Right cardiac atrium (tissue), 5 donors: ENCODE measurements at places on chromosomes 3 and 15. TPM values are rescaled to one million over a fixed set of nuclear protein-coding genes. Genes with fewer than 3 reads are reported as not detected.

- no peak for DNase-seq
Observed at GRCh38 chr15:31503256-31503655, 176.6 kb downstream of the KLF13 start.

GRCh38 chr3:119205209-119205608 lies 31.8 kb downstream of the UPK1B start:
- DNase-seq, result no peak

GRCh38 chr3:40691452-40691861 lies 166.7 kb downstream of the ZNF621 start:
- DNase-seq, result no peak

- DNase-seq, result no peak
Observed at GRCh38 chr15:68983961-68984481, 30.5 kb upstream of the NOX5 start.

Gene HESX1
- total RNA-seq, result not detected

Gene FOXL2NB
- total RNA-seq, result not detected

DNA sequence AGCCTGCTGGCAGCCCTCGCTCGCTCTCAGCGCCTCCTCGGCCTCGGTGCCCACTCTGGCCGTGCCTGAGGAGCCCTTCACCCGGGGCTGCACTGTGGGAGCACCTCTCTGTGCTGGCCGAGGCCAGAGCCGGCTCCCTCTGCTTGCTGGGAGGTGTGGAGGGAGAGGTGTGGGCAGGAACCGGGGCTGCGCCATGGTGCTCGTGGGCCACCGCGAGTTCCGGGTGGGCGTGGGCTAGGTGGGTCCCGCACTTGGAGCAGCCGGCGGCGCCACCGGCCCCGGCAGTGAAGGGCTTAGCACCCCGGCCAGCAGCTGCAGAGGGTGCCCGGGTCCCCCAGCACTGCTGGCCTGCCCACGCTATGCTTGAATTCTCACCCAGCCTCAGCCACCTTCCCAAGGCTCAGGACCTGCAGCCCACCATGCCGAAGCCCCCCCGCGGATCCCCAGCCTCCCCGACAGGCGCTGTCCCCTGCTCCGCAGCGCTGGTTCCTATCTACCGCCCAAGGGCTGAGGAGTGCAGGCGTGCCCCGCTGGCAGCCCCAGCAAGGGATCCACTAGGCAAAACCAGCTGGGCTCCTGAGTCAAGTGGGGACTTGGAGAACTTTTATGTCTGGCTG lies 863.3 kb downstream of the IGSF11 start:
- no peak for DNase-seq

GRCh38 chr3:30435861-30436331 lies 170.5 kb upstream of the TGFBR2 start:
- DNase-seq, result no peak

DNA sequence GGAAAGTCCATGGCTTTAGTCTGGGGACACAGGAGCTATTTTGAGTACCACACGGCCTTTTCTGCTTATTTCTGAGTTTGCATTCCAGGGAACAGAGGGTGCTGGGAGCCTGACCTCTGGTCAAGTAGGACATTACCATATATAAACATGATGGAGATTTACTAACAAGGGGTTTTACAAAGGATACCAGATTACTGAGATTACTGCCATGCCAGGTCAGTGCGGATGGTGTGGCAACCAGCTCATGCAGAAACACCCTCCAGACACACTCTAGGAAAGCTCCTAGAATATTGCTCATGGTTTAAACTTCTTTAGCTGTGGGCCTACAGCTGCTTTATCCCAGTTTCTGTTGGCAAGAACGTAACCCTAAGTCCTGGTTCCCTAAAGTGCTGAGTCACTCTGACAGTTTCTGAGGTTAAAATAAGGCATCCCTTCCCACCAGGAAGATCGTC lies 54.3 kb upstream of the AGTR1 start:
- DNase-seq, result no peak

GRCh38 chr3:5014391-5014790 lies 35.2 kb downstream of the BHLHE40 start:
- no peak for DNase-seq

Gene PDZRN3
- 70.1 TPM for total RNA-seq

DNA sequence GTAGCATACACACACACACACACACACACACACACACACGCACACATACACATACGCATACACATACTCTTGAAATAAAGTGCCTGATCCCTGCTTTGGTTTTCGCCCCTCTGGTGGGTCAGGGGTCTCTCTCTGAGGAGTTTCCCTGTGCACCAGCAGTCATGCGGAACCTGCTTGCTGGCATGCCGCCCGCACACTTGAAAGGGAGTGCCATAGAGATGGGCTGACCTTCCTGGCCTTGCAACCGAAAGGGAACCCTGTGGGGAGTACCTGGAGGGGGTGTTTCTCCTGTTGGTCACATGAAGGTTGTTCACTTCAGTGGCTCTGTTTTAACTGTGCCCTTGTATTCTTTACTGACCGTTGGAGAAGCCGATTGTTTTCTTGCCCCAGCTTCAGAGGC lies 752.3 kb downstream of the NR2F2 start:
- DNase-seq, result peak; percentile 28

GRCh38 chr3:158753854-158754253 lies 21.6 kb upstream of the RARRES1 start:
- DNase-seq, result no peak

Gene DNAJC17
- 17.1 TPM for total RNA-seq

Gene SLC27A2
- 0.11 TPM for total RNA-seq

Gene NME9
- total RNA-seq, result not detected

Gene LINGO1
- 9.1 TPM for total RNA-seq

Gene PARP16
- total RNA-seq, result 6.1 TPM

- no peak for DNase-seq
Observed at GRCh38 chr15:29322415-29322814, 52.8 kb upstream of the NSMCE3 start.

DNA sequence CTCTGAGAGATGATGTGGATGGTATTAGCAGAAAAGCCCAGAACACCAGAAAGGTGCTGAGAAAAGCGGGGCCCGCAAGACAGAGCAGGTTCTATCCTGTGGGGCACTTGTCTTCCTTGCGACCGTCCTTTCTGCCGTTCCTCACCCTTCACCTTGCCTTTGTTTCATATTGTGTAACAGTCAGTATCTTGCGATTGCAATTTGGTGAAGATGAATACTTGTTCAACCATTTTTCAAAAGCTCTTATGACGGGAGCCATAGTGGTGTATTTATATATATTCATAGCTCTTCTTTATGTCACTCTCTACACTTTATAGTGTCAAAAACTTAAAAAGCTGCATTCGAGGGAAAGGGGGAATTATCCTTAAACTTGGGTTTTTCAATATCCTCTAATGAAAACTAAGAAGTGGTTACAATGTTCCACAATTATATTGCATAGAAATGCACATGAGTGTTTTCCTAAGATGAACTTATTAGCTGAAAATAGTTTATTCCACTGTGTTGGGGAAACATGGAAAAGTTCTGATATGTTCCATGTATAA lies 797 bp downstream of the MAP3K13 start:
- DNase-seq, result no peak

GRCh38 chr3:173617490-173617889 lies 219.9 kb downstream of the NLGN1 start:
- DNase-seq, result peak; percentile 47

GRCh38 chr3:71389911-71390573 lies 193.5 kb downstream of the FOXP1 start:
- peak; percentile 44 for DNase-seq

- no peak for DNase-seq
Observed at GRCh38 chr3:143128227-143128955, 8.8 kb downstream of the CHST2 start.

DNA sequence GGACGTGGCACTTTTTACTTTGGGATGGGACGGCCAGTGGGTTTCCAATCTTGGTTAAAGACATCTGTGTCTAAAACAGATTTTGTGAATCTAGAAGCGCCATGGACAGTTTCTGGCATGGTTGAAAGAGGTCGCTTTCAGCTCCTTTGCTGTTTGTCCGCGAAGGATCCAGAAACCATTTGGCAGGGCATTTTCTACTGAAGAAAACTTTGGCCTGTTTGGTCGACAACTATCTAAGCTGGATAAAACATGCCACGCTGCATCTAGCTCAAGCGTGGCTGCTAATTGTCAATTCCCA lies 730 bp upstream of the RORA start:
- no peak for DNase-seq

DNA sequence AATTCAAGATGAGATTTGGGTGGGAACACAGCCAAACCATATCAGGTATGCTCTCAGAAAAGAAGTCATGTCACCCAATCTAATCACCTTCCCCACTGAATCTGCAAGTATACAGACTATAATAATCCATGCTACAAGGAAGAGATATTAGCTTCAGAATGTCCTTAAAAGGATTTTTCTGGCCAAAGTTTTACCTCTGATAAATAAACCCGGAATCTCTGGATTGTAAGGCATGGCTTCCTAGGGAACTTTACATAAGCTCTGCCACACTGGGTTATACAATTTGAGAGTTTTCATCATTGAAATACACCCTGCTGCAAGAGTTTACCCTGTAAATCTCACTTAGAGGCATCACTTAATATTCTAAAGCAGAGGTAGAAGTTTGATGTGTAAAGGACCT lies 330.5 kb upstream of the KCNMB2 start:
- no peak for DNase-seq

- DNase-seq, result no peak
Observed at GRCh38 chr15:49462232-49462844, 39.3 kb downstream of the FGF7 start.

- no peak for DNase-seq
Observed at GRCh38 chr3:150443331-150443741, 35.2 kb downstream of the TSC22D2 start.

Gene GP5
- not detected for total RNA-seq

DNA sequence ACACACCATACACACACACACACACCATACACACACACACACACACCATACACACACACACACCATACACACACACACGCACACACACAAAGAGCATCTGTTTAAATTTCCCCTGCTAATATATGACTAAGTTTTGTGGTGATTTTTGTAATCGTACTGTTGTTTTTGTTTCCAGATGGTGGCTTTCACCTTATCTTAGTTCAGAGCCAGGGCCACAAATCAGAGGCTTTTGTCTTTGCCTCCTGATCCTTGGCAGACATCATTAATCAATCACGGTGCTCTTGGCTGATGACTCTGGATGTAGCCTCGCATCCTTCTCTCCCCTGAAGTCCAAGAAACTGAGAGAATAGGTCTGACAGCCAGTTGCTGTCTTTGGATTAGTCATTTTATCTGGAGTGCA lies 52.1 kb downstream of the EDEM1 start:
- no peak for DNase-seq

GRCh38 chr3:59578129-59578528 lies 528.3 kb upstream of the CFAP20DC start:
- DNase-seq, result no peak

DNA sequence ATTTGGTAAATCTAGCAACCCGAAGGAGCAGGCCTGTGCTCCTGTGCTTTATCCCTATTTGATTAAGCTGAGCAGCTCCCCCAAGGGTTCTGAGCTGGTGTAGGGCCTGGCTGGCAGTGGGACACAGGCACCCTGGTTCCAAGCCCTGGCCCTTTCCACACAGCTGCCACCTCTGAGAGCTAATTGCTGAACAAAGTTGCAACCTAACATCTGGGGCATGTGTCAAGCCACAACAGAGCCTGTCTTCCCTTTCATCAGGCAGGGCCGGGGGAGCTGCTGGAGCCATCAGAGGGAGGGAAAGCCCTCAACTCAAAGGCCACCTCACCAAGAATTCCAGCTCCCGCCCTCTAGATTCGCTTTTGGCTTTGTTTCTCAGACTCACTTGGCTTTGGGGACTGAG lies 17.1 kb upstream of the MRPS22 start:
- DNase-seq, result no peak

DNA sequence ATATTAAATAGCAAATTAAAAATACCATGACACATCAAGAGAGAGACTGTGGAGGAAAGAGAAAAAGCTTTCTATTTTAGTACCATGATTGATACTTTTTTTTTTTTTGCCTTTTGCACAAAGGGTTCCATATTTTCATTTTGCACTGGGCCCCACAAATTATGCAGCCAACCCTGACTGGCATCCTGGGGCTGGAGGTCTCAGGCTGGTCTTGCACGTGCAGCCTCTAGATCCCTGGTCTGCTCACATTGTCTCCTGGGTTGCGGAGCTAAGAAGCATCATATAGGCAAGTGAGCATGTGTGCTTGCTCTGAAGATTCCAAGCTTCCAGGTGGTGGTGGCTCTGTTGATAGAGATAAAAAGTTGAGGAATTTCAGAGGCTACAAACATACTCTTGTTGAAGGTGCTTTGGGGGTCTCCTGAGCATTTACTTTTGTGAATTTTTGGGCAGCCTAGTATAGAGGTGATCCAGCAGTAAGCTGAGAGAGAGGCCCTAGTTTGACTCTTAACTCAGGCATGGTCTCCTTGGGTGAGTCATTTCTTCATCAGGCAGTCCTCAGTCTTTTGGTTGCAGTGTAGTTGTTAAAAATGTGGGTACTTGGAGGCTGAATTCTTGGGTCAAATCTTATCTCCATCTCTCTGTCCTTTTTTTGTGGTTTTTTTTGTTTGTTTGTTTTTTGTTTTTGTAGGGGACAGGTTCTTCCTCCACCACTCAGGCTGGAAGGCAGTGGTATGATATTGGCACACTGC lies 31.3 kb downstream of the SMAD3 start:
- DNase-seq, result no peak

DNA sequence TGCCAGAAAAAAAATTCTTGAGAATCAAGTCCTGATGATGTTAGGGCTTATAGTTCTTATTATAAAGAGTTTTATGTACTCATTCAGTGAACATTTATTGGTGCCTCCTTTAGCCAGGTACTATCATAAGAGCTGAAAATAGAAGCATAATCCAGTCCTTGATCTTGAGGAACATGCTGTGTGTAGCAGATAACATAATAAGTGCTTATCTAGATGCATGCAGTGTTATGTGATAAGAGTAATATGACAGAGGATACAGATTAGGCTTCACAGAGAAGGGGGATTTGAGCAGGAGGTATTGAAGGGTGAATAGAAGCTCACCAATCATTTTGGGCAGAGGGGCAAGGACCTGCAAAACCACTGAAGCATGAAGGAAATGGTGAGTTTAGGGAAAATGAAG lies 1.1 kb downstream of the CCR2 start:
- no peak for DNase-seq

Gene CLDND1
- total RNA-seq, result 103 TPM

GRCh38 chr3:46551615-46552014 lies 14.5 kb downstream of the LRRC2 start:
- no peak for DNase-seq

DNA sequence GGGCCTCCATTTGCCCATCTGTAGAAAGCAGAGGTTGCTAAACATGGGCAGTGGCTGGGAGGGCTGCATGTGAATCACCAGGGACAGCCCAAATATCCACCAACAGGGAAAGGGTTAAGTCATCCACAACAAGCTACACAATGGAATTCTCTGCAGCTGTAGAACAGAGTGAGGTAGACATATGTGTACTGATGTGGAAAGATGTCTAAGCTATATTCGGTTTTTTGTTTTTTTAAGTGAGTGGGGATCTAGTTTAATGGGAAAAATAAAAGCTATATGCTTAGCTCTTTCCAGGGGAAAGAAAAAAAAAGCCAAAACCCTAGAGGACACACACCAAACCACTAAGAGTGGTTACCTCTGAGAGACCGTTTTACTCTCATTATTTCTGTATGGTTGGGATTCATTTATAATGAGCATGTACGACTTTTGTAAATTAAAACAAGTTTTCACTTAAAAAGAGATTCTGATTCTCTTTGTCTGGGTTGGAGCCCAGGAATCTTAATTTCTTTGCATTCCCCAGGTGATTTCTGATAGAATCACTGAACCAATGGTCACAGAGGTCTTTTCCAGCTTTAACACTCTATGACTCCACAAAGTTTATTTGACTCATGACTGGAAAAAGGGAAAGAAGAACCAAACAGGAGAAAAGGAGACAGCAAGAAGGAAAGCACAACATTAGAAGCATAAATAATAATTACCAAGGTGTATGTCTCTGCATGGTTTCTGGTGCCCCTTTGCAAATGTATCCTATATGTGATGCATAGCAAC lies 19.1 kb downstream of the CRABP1 start:
- DNase-seq, result no peak

- no peak for DNase-seq
Observed at GRCh38 chr3:178044320-178044719, 491.9 kb upstream of the KCNMB2 start.
